ENCODE measurements at places on chromosomes 4 and X.

DNA sequence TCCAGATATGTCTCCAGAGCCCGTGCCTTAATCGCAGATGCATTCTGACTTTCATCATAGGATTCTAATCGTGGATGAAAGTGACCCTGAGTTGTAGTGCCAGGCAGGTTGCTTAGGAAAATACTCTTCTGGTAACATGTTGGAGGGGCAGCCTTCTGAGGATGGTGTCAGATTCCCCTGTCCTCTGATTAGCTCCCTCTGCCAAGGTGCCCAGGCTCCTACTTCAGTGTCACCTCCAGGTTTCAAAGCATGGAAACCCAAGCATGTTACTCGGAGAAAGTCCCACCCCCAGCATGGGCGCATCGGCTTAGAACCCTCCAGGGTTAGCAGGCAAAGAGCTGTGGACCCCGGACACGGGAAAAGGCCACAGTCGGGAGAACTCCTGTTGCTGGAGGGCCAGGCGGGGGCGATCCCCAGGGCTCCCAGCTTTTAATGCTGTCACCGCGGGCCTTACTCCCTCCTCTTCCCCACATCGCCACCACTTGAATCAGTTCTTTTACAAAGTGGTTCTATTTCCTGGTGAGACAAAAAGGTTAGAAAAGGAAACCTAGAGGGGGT, 44.5 kb downstream of the TRIM2 start:
- no peak for DNase-seq

- DNase-seq: no peak
Observed at GRCh38 chrX:13081395-13082205, 37.2 kb upstream of the FAM9C start.

DNA sequence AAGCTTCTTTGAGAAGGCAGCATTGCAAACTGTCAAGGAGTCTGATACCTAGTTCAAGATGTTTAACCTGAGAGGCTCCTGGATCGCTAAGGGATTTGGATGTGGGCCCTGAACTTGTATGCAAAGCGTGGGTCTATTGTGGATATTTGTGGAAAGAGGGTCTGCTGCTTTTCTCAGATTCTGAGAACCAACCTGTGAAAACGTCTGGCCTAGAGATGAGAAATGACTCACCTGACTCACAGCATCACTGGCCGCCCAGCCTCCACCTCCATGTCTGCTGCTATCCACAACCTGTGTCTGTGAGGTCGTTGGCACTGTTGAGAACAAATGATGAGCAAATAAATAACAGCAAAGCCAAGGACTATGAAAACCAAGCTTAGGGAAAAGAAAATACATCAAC, 33.3 kb upstream of the PROM1 start:
- no peak for DNase-seq

- DNase-seq: no peak
Observed at GRCh38 chrX:7586126-7586525, 256.8 kb upstream of the VCX start.

GRCh38 chr4:6263526-6264224, 6.0 kb upstream of the WFS1 start:
- DNase-seq: no peak

GRCh38 chr4:186622788-186623464, 67.6 kb upstream of the MTNR1A start:
- no peak for DNase-seq

DNA sequence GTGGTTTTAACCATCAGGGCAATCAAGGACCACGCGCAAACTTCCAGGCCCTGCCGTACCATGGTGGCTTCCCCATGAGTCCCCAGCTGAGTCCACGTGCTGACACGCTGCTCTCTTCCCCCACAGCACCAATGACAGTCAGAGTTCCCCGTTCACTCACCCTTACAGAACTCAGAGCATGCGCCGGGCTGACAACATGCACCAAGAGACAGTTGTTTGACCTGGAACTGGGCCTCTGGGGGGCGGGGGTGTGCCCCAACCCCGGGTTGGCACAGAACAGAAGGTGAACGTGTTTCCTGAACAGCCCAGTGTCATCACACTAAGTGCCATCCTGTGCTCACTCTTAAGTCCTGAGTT, 29.4 kb downstream of the IRF2 start:
- DNase-seq: peak; percentile 62

DNA sequence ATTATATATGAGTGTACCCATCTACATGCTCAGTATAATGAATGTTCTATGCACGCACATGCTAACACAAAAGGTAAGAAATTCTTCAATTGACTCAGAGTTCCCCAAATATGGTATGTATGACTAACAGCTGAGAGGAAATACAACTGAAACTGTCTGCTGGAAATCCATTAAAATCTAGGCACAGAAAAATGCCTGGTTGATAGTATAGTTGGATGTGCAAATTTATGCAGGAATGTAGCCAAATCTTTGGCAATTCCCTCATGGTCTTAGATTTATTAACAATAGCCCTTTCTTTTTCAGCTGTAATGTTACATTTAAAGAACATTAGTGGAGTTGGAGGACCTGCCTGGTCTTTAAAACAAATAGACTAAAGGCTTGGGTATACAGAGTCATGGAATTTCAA, 5.5 kb downstream of the CAMK2D start:
- DNase-seq: no peak

DNA sequence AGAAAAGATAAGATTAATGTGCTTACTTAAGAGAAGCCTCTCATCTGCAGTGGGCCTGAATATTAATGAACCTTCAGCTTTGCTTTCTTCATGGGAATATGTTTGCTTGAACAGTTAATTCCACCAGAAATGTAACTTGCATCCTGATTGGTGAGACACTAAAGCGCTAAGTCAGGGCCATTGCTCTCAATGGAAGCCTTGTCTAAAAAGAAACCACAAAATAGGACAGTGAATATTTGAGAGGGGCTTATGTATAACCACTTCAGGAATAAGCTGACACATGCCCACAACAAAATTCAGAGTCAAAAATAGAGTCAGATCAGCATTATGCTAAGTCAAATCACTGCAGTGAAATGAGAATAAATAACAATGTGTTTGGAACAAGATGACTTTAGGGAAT, 1125.8 kb downstream of the STIM2 start:
- no peak for DNase-seq

DNA sequence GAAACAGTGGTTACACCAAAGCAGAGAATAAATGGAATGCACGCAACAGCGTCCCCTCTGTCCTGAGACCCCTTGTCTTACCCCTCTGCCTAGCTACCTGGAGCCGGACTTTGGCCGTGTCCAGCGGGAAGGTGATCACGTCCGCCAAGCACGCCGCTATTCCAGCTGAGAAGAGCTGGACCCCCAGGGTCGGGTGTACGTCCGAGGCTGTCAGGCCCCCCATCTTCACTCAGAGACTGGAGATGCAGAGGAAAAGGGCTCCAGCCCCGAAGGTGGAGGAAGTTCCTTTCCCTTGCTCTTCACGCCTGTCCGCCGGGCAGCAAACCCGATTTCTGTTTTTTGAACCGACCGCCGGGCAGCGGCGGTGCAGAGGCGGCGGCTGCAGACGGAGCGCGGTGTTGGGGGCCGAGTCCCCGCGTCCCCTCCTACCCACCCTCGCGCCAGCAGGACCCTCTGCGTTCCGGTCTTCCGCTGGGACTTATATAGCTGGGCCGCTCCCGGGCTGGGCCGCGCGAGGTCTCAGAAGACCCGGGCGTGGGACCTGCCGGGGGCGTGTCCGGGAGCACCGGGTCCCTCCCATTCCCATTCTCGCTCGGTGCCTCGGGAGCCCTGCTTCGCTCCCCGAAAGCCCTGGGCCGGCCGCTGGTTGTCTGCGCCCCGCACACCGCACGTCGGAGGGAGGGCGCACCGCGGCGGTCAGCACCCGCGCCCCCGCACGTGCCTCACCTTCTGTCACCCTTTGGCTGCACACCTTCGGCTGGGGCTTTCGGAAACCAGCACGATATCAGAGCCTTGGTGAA, at the start of gene UCP1:
Gene UCP1, minus strand, starts transcription at position 455 of the 800 bp plus-strand sequence. Its CDS starts 232 bp downstream, at position 223.
- DNase-seq: peak; percentile 4

DNA sequence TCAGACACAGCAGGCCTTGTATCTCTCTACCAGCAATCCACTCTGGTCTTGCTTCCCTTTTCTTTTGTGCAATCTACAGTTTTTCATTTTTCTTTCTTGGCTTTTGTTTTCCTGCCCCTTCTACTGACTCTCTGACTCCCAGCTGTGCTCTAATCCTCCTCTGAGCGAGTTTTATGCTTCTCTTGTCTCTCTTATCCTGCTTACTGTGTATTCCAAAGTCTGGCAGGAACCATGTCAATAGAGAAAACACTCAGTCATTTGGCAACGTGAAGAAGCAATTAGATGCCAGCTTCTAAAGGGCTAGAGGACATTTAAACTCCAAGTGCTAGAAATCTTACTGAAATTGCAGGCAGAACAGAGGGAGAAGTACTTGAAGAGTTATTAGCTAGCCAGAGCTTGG, 984.6 kb upstream of the TENM3 start:
- no peak for DNase-seq

DNA sequence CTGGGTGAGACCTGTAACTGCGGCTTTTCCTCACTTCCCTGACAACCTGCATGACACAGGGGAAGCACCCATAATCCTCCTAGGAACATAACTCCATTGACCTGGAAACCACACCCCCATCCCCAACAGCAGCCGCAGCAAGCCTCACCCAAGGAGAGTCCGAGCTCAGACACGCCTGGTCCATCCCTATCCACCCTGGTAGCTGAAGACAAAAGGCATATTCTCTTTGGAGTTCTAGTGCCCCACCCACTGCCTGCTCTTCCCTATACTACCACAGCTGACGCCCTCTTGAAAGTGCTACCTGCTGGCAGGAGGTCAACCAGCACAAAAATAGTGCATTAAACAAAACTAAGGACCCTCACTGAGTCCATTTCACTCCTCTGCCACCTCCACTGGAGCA, 1080.9 kb upstream of the IGFBP7 start:
- no peak for DNase-seq

DNA sequence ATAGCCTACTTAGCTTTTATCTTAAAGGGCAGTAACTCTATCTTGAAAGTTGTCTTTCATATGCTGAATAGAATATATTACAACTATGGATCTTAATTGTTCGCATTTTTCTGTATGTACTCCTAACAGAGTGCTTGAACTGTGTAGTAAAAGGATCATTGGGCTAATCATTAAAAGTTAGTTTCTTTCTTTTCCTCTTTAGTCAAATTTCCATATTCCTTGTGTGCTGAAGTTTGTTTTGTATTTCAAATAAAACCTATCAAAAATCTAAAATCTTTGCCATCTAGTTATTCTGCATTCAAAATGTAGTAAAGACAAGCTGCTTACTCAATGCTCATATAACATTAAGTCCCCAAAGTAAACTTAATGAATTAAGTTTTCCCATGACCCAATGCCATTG, 182.7 kb downstream of the HTR2C start:
- no peak for DNase-seq

- DNase-seq: no peak
Observed at GRCh38 chr4:111979921-111980320, 165.3 kb upstream of the FAM241A start.

- DNase-seq: no peak
Observed at GRCh38 chr4:168888715-168889215, 121.3 kb downstream of the CBR4 start.

- no peak for DNase-seq
Observed at GRCh38 chr4:88516746-88517145, 6.8 kb downstream of the PYURF start.

GRCh38 chr4:1056671-1057402, 45.4 kb downstream of the FGFRL1 start:
- DNase-seq: no peak

DNA sequence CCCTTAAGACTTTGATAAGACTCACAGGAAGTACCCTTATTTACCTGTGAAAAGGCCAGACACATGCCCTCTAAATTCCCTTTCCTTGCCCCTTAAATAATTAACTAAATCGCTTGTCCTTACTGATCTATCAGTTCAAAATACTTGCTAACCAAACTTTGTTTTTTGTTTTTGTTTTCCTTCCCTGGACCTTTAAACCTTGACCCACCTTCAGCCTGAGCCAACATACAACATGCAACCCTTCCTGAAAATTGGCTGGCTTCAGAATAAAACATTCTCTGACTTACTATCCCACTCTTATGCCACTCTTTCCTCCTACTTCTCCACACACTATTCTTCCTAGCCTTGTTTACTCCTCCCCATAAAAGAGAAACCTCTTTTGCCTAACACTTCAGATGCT, 448.1 kb upstream of the TRAM1L1 start:
- no peak for DNase-seq

GRCh38 chrX:40987413-40987812, 97.8 kb upstream of the USP9X start:
- no peak for DNase-seq

GRCh38 chr4:34845926-34846325, 1398.4 kb downstream of the ARAP2 start:
- DNase-seq: no peak

GRCh38 chr4:153014460-153014859, 78.3 kb downstream of the FHDC1 start:
- no peak for DNase-seq

DNA sequence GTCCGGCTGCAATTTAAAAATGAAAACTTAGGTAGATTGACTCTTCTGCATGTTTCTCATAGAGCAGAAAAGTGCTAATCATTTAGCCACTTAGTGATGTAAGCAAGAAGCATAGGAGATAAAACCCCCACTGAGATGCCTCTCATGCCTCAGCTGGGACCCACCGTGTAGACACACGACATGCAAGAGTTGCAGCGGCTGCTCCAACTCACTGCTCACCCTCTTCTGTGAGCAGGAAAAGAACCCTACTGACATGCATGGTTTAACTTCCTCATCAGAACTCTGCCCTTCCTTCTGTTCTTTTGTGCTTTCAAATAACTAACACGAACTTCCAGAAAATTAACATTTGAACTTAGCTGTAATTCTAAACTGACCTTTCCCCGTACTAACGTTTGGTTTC, 41.0 kb downstream of the MAP7D3 start:
- DNase-seq: no peak

DNA sequence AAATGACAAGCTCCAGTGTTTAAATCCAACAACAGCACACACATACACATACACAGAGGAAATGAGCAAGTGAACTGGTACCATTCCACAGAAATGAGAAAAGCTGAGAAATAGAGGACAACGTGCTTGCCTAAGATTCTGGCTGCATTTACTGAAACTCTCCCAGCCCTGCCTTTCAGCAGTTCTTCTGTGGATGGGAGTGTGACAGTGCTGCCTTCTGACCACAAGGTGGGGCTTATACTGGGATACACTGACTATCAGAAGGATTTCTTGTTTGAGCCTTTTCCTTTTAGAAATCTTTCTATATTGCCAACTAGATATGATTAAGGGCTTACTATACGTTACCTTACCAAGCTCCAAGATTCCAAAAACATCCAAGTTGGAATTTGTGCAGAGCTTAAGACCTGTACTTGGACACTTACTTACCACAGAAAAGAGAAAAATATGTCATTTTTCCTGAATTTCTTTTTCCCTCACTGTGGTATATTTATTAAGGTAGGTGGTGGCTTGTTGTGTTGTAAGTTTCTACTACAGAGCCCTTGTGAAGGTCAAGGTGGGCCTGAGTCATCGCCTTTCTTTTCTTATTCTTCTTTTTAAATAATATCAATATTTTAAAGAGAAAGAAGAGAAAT, 10.7 kb upstream of the CXCL8 start:
- peak; percentile 8 for DNase-seq

DNA sequence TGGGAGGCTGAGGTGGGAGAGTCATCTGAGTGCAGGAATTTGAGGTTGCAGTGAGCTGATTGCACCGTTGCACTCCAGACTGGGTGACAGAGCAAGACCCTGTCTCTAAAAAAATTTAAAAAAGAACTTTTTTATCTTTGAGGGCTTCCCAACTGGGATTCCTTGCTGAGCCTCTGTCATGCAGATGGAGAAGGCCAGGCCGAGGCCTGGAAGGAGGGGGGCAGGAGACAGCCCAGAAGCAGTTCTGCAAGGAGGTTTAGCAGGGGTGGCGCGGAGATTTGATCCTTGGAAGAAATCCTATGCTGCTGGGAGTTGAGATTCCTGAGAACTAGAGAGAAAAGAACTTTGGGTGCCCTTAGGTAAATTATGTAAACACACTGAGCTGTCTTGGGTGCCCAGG, 2.5 kb upstream of the ARSD start:
- no peak for DNase-seq
